ENCODE measurements at places on chromosomes 1 and 21. TPM values are rescaled to one million over a fixed set of nuclear protein-coding genes. Genes with fewer than 3 reads are reported as not detected.
A peak's percentile ranks its signal among the peaks of the same experiment; 100 is the strongest.

HRNR gene
- not detected for total RNA-seq

RNU1-3 gene
- total RNA-seq = 1,159 TPM

PPP1R8 gene
- 10.2 TPM for total RNA-seq

PDPN gene
- total RNA-seq = 0.33 TPM

PLA2G2D gene
- not detected for total RNA-seq

PGLYRP4 gene
- not detected for total RNA-seq

DNA sequence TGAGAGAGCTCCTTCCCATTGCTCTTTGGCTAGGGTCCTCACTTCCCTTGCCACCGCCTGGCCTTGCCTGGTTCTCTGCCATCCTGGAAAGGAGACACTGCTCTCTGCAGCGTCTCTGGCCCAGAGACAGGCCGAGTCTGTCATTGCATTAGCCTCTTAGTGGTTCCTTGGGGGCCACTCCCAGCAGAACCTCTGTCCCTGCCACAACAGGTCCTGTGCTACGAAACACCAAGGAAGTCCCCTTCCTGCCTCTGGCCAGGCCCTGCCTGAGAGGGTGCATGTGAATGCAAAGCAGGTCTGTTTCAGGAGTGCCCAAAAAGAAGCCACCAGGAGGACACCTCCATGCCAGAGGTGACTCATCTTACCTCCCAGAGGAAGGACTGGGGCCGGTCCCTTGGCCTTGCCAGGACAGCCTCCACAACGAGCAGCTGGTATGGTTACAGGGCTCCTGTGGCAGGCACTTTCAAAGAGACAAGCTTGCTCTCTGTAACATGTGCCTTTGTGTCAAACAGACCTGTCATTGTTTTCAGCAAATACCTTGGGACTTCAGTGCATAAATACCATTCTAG is 59.6 kb downstream of the VPS26C start:
- no peak for DNase-seq

GRCh38 chr21:41677671-41678015 is 89.2 kb downstream of the RIPK4 start:
- no peak for DNase-seq

- DNase-seq = no peak
Measured at GRCh38 chr21:36813052-36813451, 114.1 kb downstream of the SIM2 start.

DNA sequence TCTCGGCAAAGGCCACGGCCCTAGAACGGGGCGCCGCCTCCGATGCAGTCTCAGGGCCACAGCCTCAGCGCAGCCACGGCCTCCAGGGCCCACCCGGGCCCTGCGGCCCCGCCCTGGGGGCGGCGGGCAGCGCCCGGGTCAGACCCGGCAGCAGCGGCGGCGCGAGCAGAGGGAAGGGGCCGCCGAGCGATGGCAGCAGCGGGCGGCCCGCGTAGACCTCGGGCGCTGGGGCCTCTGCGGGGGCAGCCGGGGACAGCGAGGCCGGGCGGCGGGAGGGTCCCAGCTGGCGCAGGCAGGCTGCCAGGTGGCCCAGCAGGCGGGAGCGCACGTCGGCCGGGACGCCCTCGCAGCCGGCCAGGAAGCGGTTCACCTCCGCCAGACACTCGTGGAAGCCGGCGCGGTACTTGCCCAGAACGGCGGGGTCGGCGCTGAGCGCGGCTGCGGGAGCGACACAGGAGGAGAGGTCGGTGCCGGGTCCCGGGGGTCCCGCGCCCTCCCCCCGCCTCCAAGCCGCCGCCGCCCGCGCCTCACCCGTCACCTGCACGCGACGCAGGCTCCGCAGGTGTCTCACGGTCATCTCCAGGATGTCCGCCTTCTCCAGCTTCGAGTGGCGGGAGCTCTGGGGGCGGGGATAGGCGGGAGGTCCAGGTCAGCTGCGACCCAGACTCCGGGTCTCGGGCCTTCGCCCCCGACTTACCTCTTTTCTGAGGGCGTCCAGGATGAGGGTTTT is 737 bp downstream of the HES4 start:
- peak; percentile 49 for DNase-seq

DNA sequence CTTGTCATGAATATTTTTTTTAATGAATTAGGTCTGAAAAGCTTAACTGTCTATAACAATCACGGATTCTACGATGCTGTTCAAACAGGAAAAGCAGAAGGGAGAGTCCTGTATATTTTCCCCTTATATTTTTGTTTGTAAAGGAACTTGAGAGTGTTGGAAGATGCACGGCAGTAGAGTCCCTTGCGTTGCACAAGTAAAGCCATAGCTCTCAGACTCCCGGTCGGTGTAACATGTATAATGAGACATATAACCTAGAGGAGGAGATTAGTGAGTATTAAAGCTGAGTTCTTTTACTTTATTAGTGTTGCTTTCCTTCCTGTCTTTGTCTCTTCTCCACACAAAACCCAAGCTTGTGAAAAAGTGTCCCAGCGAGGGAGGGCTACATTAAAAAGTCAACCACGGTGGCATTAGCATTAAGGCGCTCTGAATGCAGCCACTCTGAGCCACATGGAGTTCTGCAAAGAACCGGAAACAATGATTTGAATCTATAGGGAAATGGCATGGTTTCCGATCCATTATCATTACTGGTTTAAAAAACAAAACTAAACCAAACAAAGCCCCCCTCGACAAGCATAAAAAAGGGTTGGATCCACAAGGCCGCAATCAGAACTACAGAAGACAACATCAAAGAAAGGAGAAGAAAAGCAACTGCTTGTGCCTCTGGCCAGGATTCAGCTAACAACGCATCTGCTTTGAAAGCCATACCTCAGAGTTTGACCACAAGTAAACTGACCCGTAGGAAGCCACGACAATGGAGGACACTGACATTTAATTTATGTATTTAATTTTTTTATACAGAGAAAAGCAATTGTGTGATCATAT is 356.8 kb downstream of the LMO4 start:
- no peak for DNase-seq

GRCh38 chr1:25914074-25914995 is 8.1 kb upstream of the STMN1 start:
- DNase-seq = no peak

DNA sequence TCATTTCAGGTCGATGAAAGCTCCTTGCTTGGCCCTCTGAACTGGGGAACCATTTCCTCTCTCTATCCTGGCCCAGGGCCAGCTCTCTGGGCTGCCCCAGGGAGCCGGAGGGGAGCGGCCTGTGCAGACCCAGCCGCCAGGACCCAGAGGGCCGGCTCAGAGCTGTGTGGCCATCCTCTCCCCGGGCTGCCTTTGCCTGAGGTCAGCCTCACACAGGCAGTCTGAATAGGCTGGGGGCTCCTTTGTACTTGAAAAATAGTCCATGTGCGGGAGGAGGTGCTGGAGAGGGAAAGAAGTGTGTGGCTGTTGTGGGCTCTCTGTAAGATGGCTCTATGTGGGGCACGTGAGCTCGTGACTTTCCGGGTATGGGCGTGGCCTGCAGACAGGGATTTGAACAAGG is 275.1 kb upstream of the VAMP3 start:
- DNase-seq = no peak

- no peak for DNase-seq
Measured at GRCh38 chr1:12547586-12548225, 70.3 kb downstream of the DHRS3 start.

- DNase-seq = no peak
Measured at GRCh38 chr21:39850333-39850732, 16.9 kb upstream of the PCP4 start.

DNA sequence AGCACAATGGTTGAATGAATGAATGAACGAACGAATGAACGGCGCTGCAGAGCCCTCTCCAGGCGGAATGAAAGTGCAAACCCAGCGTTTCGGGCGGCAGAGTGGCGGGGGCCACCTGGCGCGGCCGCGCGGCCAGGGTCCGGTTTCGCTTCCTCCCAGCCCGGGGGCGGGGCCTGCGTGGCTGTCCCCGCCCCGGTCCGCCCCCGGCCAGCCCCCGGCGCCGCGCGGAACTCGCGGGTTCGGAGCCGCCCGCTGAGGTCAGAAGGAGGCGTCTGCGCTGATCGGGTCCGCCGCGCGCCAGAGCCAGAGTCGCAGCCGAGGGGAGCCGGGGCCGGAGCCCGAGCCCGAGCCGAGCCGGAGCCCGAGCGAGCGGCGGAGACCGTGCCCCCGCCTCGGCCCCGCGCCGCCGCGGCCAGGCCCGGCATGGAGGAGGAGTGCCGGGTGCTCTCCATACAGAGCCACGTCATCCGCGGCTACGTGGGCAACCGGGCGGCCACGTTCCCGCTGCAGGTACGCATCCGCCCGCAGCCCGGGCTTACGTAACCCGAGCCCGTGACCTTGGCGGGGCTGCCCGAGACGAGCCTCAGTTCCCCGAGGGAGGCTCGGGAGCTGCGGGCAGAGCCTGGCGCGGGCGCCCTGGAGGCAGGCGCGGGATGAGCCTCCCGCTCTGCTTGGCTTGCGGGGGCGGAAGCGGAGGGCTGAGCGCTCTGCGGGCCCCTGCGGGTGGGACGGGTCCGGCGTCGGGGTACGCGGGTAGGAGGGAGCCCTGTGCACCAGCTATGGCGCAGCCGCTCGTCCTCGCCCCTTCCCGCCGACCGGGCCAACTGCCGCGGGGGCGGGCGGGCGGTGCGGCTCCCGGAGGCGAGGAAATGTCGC is at the start of gene PDXK:
PDXK (plus strand) TSS at position 258 of the 876 bp plus-strand sequence; CDS start at position 424, 166 bp downstream.
- peak; percentile 93 for DNase-seq

GRCh38 chr1:180548686-180549317 is 10.0 kb upstream of the OVAAL start:
- no peak for DNase-seq

DNA sequence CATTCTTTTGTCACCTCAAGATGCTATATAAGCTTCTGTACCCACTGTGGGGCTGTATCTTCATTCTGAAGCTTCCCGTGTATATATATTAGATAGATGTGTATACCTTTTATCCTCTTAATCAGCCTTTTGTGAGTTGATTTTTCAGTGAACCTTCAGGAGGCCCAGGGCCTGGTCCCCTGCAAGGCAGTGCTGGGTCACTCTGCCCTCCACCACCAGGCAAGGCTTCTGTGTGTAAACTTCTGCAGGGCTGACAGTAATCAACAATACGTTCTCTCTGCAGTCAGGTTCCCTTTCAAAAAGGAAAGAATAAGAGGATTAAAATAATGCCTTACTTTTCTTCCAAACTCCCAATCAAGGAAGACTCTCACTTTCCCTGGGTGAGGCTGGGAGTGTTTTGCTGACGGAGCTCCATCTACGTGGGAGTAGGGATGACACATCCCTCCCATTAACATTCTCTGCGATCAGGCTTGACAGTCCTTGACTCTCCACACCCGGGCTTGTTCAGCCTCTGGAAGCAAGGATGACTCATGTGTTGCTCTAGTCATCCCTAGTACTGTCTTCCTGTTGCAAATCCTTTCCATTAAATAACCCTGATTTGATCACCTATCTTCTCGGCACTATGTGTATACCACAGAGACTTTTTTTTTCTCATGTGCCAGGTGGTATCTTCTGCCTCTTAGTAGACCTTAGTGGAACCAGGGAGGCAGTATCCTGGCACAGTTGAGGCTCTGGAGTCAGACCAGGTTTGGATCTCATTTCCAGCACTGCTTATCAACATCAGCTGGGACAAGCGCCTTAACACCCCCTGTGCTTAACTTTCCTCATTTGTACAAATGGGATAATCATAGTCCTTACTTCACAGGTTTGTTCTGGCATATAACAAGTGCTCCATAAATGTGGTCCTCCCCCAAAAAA is 70.3 kb upstream of the KCNK1 start:
- DNase-seq = no peak

GRCh38 chr1:100720101-100720500 is 559 bp downstream of the VCAM1 start:
- DNase-seq = no peak

- DNase-seq = no peak
Measured at GRCh38 chr1:24180676-24181075, 6.4 kb downstream of the IFNLR1 start.

DNA sequence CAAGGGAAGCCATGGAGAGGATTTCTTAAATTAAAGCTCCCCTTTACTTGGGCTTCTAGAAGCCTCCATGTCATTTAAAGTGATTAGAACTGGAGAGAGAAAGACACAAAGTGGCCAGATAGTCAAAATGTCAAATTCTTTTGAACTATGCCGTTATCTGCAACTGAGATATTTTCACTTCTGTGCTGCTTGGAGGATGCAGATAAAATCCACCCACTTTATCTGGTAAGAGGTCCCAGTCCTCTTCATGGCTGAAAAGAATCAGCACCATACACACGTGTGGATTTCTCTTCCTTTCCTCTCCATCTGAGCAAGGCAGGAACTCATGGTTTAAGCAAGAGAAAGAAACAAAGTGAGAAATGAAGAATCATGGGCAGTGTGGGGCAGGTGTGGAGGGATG is 276.9 kb upstream of the RUNX1 start:
- no peak for DNase-seq

- no peak for DNase-seq
Measured at GRCh38 chr1:7539769-7540175, 231.3 kb upstream of the VAMP3 start.

Data from left lobe of liver (tissue), 2 donors.